ENCODE measurements at places on chromosomes 13 and 19.

GRCh38 chr19:3656073-3656746, 29.6 kb upstream of the CACTIN start:
- DNase-seq: no peak

DNA sequence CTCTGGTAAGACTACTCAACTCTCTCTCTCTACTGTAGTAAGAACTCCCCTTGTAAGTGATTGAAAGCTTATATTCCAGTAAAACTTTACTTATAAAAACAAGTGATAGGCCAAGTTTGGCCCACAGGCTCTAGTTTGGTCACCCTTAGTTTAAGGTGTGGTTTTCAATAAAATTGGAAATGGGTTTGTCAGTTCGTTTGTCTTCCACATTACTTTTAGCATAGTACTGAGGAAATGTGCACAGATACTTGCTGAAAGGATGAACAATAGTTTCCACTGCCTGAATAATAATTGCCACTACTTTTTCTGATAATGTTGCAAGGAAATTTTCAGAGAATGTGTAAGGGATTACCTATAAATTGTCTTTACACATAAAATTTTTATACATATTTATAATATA, 54.5 kb downstream of the LMO7 start:
- DNase-seq: no peak

GRCh38 chr19:48881741-48882657, 9.8 kb downstream of the PPP1R15A start:
- no peak for DNase-seq

GRCh38 chr13:39494633-39495032, 108.4 kb downstream of the LHFPL6 start:
- DNase-seq: no peak

Measured in left lung (tissue), 14 donors.